ENCODE measurements at places on chromosomes 7 and 10.

GRCh38 chr7:100088621-100089457, at the start of gene COPS6:
TSS of gene COPS6 (plus strand) at chr7:100088969. CDS start at chr7:100088991, 22 bp downstream.
- DNase-seq = peak; percentile 82

DNA sequence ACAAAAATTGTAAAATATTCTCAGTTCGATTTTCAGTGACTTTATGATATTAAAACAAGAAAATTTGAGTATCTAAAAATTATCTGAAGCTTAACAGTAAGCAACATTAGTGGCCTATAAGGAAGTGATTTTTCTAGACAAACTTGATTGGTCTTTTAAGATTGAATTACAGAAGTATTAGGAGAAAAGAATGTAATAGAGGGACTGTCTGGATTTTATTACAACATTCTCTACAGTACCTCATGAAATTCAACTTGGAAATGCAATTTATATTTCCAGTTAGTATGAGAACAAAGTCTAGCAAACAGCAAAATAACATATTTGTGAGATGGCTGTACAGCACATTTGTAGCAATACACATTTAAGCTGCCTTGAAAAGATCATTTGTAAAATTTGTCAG, 18.8 kb downstream of the REEP3 start:
- DNase-seq = no peak

DNA sequence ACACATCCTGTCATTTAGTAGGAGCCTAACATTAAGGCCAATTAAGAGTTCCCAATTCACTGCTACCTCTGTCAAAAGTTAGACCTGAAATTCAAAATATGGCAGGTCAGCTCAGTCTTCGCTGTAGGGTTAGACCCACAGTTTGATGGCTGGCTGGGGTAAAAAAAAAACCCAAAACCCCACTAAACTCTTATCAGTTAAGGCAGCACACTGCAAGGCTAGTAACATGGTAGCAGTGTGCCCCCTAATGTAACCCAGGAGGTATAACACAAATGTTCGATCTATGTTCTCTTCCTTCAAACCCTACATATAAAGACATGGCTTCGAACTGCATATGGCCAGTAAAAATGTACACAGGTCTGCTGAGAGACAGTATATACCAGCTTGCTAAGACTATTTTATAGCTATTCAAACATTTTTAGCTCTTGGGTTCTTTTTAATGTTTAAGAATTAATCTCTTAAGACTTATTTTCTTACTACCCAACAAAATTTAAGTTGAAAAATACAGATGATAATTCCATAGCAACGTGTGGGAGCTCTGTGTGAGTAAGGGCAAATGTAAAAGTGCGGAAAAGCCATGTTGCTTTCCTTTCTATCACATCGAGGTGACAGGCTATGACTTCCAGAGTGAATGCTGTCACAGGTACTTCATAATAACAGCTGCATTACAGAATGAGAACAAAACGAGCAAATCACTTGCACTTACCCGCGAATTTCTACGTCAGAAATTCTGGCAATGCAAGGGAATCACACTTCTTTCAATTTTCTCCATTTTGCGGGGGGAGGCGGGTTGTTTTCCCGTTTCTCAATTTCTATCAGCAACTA, 168.4 kb upstream of the IMMP2L start:
- no peak for DNase-seq

DNA sequence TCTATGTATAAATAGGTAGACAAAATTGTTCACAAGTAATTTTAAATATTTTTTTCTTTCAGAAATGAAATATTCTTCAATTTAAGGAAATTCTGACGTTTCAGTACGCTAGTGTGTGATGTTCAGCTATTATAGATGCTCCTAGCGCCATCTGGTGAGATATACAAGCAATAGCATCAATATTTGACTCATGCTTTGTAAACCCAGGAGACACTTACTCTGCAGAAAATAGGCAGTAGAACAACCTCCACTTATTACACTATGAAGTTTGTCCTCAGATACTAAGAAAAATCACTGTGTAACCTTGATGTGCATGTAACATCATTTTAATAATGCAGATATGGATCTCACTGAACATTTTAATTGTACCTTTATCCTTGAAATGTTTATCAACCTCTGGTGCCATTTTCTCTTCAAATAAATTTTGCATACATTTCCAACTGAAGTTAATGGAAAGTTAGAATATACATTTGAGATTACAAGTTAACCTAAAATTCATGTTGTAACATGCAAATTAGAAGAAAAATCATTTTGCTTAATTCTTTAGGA, 151.5 kb upstream of the FAM3C start:
- no peak for DNase-seq

- no peak for DNase-seq
Observed at GRCh38 chr10:132183046-132183445, 3.7 kb upstream of the DPYSL4 start.
